ENCODE measurements at places on chromosomes 11 and 22. TPM values are rescaled to one million over a fixed set of nuclear protein-coding genes. Genes with fewer than 3 reads are reported as not detected.

SCGB1C1 gene
- total RNA-seq, result not detected

- H3K27ac ChIP-seq, result no peak overlapping the region
- peaks cover 3% of the 10 kb centered on the region for H3K4me1 ChIP-seq
- peaks cover 10% of the 10 kb centered on the region for H3K27me3 ChIP-seq
- peak; percentile 21 for DNase-seq
These were observed 10.4 kb upstream of the TUB start for GRCh38 chr11:8070417-8071115.

CCDC89 gene
- total RNA-seq, result not detected

GRCh38 chr22:42039271-42039670 is 31.3 kb downstream of the NAGA start:
- H3K36me3 ChIP-seq, result no peaks in the 10 kb centered on the region
- H3K4me1 ChIP-seq, result no peaks in the 10 kb centered on the region
- no peak overlapping the region for H3K27ac ChIP-seq
- H3K27me3 ChIP-seq, result no peaks in the 10 kb centered on the region
- H3K4me3 ChIP-seq, result no peak overlapping the region

DNA sequence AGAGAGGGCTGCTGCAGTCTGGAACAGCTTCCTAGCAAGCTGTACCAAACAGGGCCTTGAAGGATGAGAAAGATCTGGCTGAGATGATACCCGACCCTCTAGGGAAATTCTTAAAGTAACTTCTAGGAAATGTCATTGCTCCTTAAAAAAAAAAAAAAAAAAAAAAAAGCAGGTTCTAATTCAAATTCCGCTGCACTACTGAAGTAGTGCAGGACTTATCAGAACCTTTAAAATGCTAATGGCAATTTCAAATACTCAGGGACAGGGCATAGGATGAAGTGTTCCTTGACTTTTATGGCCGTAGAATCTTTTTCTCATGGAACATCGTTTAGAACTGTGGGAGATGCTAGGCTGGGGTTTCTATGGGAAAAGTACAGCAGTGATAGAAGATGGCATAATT is 13.1 kb downstream of the MIAT start:
- no peak for DNase-seq
- no peaks in the 10 kb centered on the region for H3K36me3 ChIP-seq
- no peak overlapping the region for H3K27ac ChIP-seq
- no peak overlapping the region for H3K4me3 ChIP-seq
- H3K4me1 ChIP-seq, result peaks cover 21% of the 10 kb centered on the region

GRCh38 chr11:12853325-12853651 is 155.8 kb upstream of the RASSF10 start:
- DNase-seq, result no peak
- no peaks in the 10 kb centered on the region for H3K4me1 ChIP-seq
- H3K27me3 ChIP-seq, result no peaks in the 10 kb centered on the region
- H3K4me3 ChIP-seq, result no peak overlapping the region
- H3K36me3 ChIP-seq, result no peaks in the 10 kb centered on the region

- H3K36me3 ChIP-seq, result no peaks in the 10 kb centered on the region
- H3K4me3 ChIP-seq, result no peak overlapping the region
- no peak for DNase-seq
These were observed 684.9 kb upstream of the CCDC90B start for GRCh38 chr11:83971063-83971462.

DNA sequence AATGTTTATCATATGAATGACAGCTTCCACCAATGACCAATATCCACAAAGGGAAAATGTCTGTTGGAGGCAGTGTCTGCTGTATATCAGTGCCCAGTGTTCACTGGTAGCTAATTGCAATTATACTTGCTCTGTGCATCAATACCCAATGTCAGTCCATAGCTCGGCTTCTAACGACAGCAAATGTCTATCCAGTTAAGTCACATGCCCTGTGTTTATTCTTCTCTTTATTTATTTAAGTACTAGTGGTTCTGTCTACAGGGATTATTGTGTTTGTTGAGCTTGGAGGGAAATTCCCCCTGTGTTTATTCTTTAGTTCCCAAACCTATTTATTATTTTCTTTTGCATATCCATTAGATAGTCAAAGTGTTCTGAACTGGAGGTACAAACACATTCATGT is 18.6 kb downstream of the TSKU start:
- H3K27me3 ChIP-seq, result no peaks in the 10 kb centered on the region
- DNase-seq, result no peak
- H3K4me3 ChIP-seq, result no peak overlapping the region
- no peak overlapping the region for H3K27ac ChIP-seq
- peaks cover 7% of the 10 kb centered on the region for H3K4me1 ChIP-seq

GRCh38 chr11:61254403-61255025 is 13.5 kb downstream of the PGA5 start:
- no peak overlapping the region for H3K27ac ChIP-seq
- H3K4me3 ChIP-seq, result no peak overlapping the region
- H3K4me1 ChIP-seq, result no peaks in the 10 kb centered on the region
- H3K36me3 ChIP-seq, result no peaks in the 10 kb centered on the region
- H3K27me3 ChIP-seq, result no peaks in the 10 kb centered on the region

RHOD gene
- total RNA-seq, result 10.5 TPM

DNA sequence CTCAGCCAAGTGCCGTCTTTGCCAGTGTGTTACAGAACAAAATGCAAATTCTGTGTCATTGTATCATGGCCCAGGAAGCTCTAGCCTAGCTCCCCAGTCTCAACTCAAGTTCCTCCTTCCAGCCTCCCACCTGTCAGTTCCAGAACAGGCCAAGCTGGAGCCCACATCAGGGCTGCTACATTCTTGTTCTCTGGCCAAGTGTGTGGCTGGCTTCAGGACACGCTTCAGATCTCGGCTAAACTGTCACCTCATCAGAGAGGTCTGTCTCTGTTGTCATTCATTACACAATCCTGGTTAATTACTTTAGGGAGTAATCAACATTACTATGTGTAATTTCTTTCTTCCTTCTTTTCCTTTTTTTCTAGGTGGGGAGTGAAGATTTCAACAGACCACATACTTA is 347.0 kb upstream of the SYN3 start:
- no peaks in the 10 kb centered on the region for H3K36me3 ChIP-seq
- no peaks in the 10 kb centered on the region for H3K4me1 ChIP-seq

- H3K36me3 ChIP-seq, result no peaks in the 10 kb centered on the region
- H3K27me3 ChIP-seq, result peaks cover 5% of the 10 kb centered on the region
- H3K4me1 ChIP-seq, result peaks cover 4% of the 10 kb centered on the region
- no peak overlapping the region for H3K27ac ChIP-seq
- no peak overlapping the region for H3K4me3 ChIP-seq
These were observed 2.8 kb downstream of the HTR3A start for GRCh38 chr11:113977701-113978100.

GRCh38 chr11:114174712-114175495 is 115.4 kb downstream of the ZBTB16 start:
- no peaks in the 10 kb centered on the region for H3K36me3 ChIP-seq
- peaks cover 42% of the 10 kb centered on the region for H3K4me1 ChIP-seq
- DNase-seq, result no peak
- no peak overlapping the region for H3K27ac ChIP-seq

DNA sequence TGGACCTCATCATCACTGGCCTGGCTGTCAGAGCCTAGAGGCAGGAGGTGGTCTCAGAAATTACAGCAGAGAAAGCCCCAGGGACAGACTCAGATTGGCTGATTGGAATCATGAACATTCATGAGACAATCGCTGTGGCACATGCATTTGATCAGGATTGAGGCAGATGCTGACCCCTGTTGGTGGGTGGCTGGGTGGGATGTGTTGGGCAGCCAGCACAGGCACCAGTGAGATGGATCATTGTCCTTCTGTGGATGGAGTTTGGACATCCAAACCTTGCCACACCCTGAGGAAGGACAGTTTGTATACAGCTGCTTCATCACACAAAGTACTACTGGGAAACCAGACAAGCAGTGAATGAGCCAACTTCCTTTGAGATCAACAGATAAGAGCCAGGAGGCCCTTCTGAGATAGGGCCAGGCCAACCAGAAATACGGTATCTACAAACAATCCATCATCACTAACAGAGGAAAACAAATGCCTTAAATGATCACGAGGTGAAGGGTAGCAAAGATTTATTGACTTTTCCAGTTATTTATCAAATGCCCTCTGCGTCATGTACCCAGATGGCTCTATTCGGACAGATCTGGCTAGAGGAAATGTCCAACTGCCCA is 17.3 kb downstream of the COMMD9 start:
- H3K4me3 ChIP-seq, result no peak overlapping the region
- no peaks in the 10 kb centered on the region for H3K27me3 ChIP-seq
- no peak overlapping the region for H3K27ac ChIP-seq
- DNase-seq, result no peak

DNA sequence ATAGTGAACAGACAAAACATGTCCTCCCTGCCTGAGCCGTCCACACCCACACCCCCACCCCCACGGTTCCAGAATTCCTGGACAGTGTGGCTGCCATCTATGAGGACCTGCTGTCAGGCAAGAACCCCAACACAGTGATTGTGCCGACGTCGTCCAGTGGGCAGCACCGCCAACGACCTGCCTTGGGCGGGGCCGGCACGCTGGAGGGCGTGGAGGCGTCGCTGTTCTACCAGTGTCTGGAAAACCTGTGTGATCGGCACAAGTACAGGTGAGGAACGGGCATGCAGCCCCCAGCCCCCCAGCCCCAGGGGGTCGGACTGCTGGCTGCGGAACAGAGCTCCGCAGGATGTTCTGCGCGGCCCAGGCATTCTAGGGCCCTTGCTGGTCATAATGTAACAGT is 19.7 kb downstream of the ARFGAP2 start:
- H3K4me1 ChIP-seq, result no peaks in the 10 kb centered on the region
- H3K36me3 ChIP-seq, result no peaks in the 10 kb centered on the region
- H3K27me3 ChIP-seq, result no peaks in the 10 kb centered on the region
- DNase-seq, result no peak
- no peak overlapping the region for H3K4me3 ChIP-seq

DNA sequence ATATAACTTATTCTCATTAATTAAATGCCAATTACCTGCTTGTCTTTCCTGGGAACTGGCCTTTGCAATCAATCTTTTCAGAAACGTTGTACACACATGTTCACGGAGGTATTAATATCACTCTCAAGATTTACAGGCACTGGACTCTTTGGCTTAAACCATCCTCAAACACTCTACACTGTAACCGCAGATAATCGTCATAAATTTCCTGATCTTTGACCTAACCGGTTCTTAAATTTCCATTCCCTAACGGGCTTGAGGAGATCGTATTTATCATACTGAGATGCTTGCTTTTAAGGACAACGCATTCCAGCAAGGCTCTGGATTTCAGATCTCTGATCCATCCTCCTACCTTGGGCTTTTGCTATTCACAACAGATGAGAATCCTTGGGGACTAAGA is 72.8 kb downstream of the ARL14EP start:
- H3K4me3 ChIP-seq, result no peak overlapping the region
- no peak overlapping the region for H3K27ac ChIP-seq
- H3K36me3 ChIP-seq, result no peaks in the 10 kb centered on the region

- no peak overlapping the region for H3K27ac ChIP-seq
- peaks cover 16% of the 10 kb centered on the region for H3K27me3 ChIP-seq
- H3K4me3 ChIP-seq, result no peak overlapping the region
- H3K4me1 ChIP-seq, result peaks cover 6% of the 10 kb centered on the region
- no peak for DNase-seq
These were observed 4.4 kb upstream of the APLNR start for GRCh38 chr11:57241353-57241972.

MYEOV gene
- total RNA-seq, result 14.4 TPM

DNA sequence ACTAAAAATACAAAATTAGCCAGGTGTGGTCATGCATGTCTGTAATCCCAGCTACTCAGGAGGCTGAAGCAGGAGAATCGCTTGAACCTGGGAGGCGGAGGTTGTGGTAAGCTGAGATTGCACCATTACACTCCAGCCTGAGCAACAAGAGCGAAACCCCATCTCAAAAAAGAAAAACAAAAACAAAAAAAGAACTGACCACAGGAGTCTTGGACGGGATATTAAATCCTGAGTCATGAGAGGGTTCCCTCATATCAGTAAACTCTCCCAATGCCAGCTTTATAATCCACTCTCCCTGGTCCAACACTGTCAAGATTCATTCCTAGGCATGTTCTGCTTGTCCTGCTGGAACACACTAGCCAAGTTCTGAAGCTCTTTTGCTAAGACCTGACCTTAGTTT is 61.5 kb upstream of the EP300 start:
- DNase-seq, result no peak
- H3K4me3 ChIP-seq, result no peak overlapping the region
- no peaks in the 10 kb centered on the region for H3K27me3 ChIP-seq
- H3K4me1 ChIP-seq, result no peaks in the 10 kb centered on the region

GRCh38 chr22:26134654-26135330 is 34.5 kb upstream of the SEZ6L start:
- no peak overlapping the region for H3K4me3 ChIP-seq
- H3K36me3 ChIP-seq, result no peaks in the 10 kb centered on the region
- H3K27ac ChIP-seq, result no peak overlapping the region
- no peaks in the 10 kb centered on the region for H3K4me1 ChIP-seq
- H3K27me3 ChIP-seq, result no peaks in the 10 kb centered on the region
- no peak for DNase-seq

RIMBP3B gene
- total RNA-seq, result not detected

DNA sequence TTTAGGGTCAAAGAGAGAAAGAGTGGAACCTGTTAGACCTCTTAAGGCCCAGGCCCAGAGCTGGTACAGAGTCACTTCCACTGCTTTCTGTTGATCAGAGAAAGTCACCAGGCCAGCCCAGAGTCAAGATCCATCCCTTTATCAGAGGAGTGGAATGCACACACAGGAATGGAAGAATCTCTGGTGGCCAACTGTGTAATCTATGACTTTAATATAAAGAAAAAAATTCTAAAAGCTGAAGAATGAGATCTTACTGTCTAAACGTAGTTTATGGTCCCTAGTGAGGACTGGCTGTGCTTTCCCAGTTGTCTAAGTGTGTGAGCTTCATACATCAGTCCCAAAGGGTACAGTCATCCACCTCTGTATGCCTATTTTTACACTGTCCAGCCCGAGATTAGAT is 51.0 kb downstream of the PPFIBP2 start:
- H3K36me3 ChIP-seq, result no peaks in the 10 kb centered on the region
- H3K4me3 ChIP-seq, result no peak overlapping the region
- H3K27me3 ChIP-seq, result peaks cover 17% of the 10 kb centered on the region
- H3K4me1 ChIP-seq, result no peaks in the 10 kb centered on the region
- H3K27ac ChIP-seq, result no peak overlapping the region
- no peak for DNase-seq

DNA sequence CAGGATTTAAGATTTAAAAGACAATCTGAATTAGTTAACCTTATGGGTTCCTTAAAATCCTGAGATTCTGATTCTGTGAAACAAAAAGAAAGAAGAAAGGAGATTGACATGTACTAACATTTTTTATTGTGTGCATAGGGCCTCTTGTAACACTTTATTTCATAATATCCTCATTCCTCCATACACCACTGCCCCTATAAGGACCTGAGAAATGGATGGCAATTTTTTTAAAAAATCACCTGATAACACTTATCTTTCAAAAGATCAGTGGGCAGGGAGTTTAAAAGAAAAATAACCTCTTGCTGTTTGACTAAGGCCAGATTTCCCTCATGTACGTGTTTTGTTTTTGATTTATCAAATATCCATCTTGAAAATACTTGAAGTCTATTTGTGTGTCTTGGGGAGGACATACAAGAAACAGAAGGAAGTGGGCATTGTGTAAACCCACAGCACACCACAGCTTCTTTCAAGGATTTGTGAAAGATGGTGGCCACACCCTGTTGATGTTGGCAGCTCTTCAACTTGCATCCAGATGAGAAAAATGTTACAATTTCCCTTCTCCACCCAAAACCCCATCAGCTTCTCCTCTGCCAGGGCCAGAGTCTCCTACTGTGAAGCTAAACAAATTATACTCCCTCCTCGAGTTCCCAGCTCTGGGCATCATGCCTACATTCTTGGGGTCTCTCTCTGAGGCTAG is 35.0 kb upstream of the MPEG1 start:
- H3K27ac ChIP-seq, result no peak overlapping the region
- H3K36me3 ChIP-seq, result no peaks in the 10 kb centered on the region
- H3K4me1 ChIP-seq, result no peaks in the 10 kb centered on the region
- no peak overlapping the region for H3K4me3 ChIP-seq
- no peak for DNase-seq

GRCh38 chr11:12693479-12694182 is 19.4 kb downstream of the TEAD1 start:
- H3K36me3 ChIP-seq, result no peaks in the 10 kb centered on the region
- no peak overlapping the region for H3K4me3 ChIP-seq
- peak overlapping the region; percentile 95 for H3K27ac ChIP-seq
- H3K4me1 ChIP-seq, result peaks cover 54% of the 10 kb centered on the region

All from endothelial cell of umbilical vein (primary cell).